Activated B cell treated with CpG ODN at 0.5 μM for 24 hours (primary cell): ENCODE measurements at places on chromosomes 5 and 9.

GRCh38 chr9:80020056-80020455 lies 448.3 kb downstream of the TLE4 start:
- no peak for DNase-seq

DNA sequence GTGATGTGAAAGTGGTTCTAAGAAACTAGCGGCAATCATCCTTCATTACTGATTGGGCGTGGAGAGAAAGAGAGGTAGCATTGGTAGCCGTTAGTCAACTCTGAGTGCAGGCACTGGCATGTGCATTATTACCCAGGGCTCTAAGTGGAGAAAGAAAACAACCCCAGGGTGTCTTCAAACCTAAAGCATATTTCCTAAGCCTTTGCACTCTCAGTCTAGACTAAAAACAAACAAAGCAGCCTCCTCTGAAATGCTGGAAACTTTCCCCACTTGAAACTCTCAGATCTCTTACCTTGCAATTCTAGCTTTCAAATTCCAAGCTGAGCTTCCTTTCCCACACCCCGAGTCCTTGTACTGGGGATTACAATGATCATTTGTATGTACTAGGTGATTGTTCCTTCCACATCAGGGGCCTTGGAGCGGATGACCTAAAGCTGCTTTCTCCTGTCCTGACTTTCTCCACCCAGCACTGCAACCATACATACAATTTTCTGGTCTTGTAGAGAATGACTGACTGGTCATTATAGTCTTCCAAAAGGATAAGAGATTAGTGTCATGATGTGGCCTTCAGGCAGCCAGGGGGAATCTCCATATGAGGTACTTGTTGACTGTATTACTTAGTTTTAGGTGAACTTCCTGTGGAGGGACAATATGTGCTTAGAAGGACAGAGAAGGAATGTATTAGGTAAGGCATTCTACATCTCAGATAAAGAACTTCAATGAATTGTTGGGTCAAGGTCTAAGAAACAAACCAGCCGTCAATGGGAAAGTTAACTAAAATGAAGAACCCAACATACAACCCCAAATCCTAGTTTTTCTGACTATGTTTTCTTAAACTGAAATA lies 98.3 kb upstream of the CDKN2B start:
- DNase-seq = no peak

DNA sequence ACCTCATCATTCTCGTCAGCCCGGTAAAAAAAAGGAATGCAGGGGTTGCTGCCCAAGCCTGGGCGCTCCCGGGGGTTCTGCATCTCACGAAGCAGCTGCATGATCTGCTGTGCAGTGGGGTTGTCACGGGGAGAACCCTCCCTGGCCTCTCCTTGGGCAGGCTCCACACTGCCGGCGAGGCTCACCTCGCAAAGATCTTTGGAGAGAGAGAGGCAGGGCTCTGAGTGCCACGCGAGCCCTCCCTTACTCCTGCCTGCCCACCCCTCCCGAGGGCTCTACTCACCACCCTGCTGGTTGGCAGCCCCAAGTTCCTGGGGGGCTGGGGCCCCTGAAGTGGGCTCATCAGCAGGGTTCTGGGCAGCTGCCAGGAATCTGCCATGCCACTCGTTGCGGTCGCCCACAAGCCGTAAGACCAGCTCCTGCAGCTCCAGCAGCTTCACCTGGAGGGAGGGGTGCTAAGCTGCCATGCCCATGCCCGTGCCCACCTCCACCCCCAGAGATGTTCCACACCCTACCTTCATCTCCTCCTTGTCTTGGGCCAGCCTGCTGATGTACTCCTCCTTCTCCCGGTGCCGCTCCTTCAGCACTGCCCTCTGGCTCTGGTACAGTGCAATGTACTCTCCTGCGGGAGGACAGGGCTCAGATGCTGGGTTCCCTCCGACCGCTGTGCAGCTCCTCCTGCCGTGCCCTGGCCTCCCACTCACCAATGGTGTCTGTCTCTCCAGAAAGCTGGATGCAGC lies 18.6 kb downstream of the GOLGA2 start:
- DNase-seq = no peak

DNA sequence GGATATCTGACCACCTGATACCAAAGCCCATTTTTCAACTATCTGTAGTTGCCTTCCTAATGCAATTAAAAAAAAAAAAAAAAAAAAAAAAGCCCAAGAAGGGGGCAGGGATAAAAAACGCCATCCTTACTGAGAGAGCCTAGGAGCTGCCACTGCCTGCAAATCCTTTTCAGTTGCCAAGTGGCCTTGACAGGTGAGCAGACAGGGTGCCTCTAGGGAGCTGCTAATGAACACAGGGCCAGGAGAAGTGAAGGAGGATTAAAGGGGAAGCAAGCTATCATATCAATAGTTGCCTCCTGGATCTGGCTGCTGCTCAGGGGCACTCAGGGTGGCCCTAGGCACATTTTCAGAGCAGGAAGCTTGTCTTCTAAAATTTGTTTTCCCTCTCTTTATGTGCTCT lies 547.4 kb downstream of the TLE1 start:
- no peak for DNase-seq

GRCh38 chr5:78483809-78484521 lies 123.5 kb downstream of the SCAMP1 start:
- DNase-seq = no peak

GRCh38 chr5:98474782-98475181 lies 298.7 kb upstream of the RGMB start:
- no peak for DNase-seq

DNA sequence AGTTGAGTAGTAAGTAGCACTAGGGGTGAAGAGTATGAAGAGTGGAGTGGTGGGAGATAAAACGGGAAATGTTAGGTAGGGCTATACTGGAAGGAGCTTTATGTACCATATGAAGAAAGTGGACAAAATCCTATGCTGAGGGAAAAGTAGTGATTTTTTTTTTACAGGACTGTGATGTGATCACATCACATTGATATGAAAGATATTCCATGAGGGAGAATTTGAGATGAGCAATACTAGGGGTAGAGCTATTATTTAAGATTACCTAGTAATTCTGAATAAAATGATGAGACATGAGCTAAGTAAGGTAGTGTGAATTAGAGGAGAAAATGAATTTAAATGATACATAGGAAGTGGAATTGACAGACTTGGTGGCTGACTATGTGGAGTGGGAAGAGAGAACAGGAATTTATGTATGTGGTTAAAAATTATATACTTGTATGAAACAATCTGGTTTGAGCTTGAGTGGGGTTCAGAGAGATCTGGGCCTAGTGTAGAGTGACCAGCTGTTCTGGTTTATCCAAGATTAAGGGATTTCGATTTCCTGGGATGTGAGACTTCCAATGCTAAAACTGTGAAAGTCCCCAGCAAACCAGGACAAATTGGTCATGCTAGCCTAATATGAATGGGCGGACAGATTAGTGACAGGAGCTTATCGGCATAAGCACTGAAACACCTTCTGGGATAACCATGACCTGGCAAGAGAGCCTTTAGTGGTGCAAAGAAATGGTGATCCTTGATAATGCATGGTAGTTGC lies 29.3 kb upstream of the STOM start:
- DNase-seq = no peak

DNA sequence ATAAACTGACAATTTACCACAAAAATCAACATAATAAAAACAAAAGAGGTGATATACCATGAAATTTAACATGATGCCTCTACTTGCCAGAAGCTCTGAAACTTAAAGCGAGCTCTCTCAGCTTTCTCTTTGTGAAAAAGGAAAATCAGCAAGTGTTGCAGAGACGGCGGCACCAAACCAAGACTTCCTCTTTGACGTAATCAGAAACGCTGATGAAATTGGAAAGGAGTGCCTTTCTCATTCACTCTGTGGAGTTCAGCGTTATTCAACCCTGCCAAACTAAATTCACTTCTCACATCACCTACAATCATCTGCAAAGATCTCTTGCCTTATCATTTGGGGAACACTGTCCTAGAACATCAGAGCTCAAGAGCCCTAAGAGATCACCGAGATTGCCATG lies 32.2 kb downstream of the ANXA6 start:
- DNase-seq = no peak
